BJ (cell line): ENCODE measurements at places on chromosomes 4 and X. TPM values are rescaled to one million over a fixed set of nuclear protein-coding genes. Genes with fewer than 3 reads are reported as not detected.

The RNF175 gene
- polyA plus RNA-seq: 0.06 TPM in 1 of 2 replicates, not detected in the other

The CYBB gene
- not detected in 2 replicates for polyA plus RNA-seq

The TREX2 gene
- 0.49 and 1.1 TPM in 2 replicates for polyA plus RNA-seq

GRCh38 chr4:69497886-69498395 is 2.2 kb upstream of the UGT2B4 start:
- no peak for DNase-seq

DNA sequence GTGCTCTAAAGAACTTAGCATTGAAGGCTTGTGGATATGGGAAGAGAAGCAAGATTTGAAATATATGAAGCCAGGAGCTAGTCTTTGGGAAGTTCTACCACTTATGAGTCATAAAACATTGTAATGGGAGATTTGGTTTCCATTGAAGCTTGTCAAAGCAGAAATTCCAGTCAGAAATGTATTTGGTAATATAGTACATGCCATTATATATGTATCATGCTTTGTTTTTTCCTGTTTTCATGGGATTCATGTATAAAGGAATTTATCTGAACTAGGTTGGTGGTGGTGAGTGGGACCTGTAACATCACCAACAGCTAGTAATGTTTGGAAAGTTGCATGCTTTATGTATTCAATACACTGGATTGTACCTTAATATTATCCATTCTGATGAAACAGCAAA is 14.6 kb upstream of the DCAF8L2 start:
- DNase-seq: no peak

GRCh38 chrX:32533848-32534247 is 677.5 kb downstream of the DMD start:
- DNase-seq: no peak

DNA sequence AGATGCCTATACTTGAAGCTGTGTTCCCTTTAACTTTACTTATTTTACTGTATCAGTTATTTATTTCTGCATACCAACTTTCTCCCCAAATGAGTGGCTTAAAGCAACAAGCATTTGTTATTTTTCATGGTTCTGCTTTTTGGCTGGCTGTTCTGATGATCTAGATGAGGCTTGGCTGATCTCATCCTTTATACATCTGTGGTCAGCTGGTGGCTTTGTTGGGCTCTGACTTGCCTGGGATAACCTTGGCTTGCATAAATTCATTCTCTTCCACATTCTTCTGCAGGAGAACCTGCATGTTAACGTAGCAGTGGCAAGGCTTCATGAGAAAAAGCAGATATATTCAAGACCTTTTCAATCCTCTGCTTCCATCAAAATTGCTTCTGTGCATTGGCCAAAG is 1317.6 kb downstream of the ADGRL3 start:
- DNase-seq: no peak

The F8A3 gene
- polyA plus RNA-seq: 0.05 TPM in 1 of 2 replicates, not detected in the other

- no peak for DNase-seq
These were observed 191.9 kb downstream of the SLC39A8 start for GRCh38 chr4:102153391-102153790.

GRCh38 chrX:16488959-16489358 is 161.0 kb upstream of the S100G start:
- no peak for DNase-seq

DNA sequence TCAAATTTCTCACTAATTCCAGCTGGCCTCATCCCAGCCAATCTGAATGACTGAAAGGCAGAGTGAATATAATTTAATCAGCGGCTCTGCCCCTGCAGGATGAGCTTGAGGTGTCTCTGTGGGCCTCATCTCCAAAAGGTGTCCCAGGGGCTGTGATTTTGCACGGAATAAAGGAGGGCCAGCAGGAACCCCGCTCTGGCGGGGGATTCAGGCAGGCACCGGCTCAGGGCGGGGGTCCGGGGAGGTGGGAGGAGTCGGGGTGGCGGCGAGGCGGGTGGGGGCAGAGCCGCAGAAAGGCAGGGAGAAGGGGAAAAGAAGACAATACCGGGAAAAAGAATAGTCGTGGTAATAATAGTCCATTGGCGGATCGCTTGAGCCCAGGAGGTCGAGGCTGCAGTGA is 16.0 kb upstream of the ERCC6L start:
- no peak for DNase-seq

DNA sequence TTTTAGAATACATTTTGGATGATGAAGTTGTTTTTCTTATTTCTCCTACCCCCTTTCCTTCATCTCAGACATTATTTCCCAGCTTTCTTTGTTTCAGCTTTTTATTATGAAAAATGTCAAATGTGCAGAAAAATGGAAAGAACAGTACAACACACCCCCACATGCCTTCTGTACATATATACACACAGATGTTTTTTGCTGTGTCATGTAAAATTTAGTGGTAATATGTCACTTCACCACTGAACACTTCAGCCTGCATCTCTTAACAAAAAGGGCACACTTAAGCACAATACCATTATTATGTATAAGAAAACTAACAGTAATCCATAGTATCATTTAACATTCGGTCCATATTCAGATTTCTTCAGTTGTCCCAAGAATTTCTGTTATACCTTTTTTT is 37.8 kb downstream of the OCRL start:
- no peak for DNase-seq

DNA sequence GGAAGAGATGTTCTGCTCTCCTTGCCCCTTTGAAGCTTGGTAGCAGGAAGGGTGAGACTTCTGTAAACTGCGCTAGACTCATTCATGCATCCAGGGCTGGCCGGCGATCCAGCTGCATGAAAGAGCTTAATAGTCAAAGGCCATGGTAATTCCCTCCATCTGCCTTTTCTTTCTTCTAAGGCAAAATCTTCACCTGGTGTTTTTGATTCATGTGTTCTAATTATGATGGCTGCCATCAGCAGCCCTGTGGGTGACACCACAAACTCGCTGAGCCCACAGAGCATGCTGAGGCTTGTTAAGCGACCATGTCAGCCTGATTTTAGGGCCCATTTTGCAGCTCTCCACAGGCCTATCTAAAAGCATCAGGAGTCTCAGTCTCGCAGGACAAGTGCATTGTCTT is 450.1 kb upstream of the TENM3 start:
- no peak for DNase-seq

The MAOB gene
- not detected in 2 replicates for polyA plus RNA-seq

- no peak for DNase-seq
These were observed 1347.1 kb upstream of the PABPC4L start for GRCh38 chr4:135548711-135549110.

DNA sequence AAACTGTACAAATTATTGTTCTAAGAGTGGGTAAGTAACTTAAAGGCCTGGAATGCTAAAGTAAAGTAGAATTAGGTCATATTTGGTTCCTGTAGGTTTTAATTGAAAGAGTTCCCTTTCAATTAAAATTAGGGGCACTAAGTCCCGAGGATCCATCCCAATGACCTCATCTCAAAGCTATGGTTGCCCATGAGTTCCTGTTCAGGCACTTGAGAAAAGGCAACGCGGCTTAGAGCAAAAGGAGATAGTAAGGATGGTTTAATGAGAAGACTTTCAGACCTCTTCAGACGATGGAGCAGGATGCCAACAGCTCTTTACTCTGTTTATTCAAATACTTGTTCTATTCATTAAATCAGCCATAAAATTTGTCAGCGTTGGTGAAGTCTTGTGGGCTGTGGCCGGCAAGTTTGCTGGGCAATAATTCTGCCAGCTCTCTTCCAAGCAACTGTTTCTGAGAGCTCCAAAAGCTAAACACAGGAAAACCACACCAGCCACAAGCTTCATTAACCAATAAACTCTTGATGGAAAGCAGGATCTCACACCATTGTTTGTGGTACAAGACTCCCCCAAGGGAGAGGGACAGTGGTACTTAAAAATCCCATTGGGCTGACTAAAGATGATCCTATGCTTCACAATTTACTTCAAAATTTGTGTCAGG is 167.4 kb downstream of the COL4A6 start:
- DNase-seq: no peak

DNA sequence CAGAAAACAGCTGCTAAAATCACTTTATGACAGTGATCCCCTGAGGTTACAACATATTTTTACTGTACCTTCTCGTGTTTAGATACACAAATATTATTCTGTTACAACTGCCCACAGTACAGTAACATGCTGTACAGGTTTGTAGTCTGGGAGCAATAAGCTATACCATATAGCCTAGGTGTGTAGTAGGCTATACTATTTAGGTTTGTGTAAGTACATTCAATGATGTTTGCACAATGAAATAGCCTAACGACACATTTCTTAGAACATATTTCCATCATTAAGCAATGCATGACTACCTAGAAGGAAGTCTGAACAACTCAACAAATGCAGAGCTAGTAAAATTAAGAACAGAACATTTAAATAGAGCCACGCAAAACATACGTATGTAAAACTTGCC is 112.7 kb downstream of the ZAR1 start:
- DNase-seq: no peak

DNA sequence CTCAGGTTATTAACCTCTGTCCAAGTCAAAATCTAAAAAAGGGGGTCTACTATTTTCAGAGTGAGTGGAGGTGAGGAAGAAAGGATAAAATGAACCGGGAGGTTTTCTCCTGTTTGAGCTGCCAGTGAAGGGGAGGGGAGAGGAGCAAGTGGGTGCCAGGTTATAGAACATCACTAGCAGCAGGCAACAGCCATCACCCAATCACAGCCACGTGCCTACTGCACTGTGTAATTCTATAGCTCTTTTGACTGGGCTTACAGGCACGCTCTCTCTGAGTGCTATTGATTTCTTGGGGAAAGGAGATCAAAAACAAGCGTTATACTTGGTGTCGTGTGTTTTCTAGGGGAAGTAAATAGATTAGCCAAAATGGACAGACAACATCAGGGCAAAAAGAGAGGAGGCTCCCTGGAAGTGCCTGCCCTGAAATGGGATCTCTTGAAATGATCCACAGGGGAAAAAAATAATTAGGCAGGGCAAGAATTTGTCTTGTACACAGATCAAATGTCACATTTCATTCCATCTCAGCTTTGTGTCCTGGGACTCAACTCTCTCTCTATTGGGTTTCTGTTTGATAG is 300.5 kb upstream of the LCORL start:
- no peak for DNase-seq

GRCh38 chr4:9971711-9972110 is 49.6 kb downstream of the SLC2A9 start:
- DNase-seq: no peak
